Amygdala (tissue), 56 donors: ENCODE measurements at places on chromosomes 1 and 21.

DNA sequence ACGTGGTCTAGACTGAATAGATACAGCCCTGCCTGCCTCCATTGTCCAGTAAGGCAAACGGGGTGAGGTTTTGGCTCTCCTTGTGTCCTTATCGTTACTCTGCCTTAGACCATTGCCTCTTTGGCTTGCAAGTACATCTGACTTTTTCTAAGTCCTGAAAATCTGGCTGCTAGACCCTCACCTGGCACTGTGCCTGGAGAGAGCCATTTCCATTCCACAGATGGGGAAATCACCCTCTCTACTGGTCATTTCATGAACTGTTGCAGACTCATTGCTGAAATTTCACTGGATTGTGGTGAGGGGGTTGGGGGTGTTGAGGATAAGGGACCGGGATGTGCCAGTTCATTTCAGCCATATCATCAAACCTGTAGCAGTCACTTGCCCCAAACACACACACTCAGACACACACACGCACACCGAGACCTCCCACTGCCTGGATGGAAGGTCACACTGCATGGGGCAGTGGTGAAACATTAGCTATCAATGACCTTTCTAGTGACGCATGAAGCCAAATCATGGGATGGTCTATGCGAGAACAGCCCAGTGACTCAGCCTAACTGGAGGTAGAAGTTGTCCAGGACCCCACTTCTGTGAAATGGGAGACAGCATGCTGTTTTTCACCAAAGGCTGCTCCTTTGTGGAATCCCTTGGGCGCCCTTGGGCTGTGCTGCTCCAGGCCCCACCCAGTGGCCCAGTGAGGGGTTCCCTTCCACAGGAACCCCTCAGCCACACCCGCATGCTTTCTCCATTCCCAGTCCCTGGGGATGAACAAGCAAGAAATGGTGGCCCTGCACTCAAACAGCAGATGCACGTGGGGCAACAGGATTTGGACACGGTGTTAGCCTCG lies 34.9 kb upstream of the VASH2 start:
- no peak for DNase-seq

DNA sequence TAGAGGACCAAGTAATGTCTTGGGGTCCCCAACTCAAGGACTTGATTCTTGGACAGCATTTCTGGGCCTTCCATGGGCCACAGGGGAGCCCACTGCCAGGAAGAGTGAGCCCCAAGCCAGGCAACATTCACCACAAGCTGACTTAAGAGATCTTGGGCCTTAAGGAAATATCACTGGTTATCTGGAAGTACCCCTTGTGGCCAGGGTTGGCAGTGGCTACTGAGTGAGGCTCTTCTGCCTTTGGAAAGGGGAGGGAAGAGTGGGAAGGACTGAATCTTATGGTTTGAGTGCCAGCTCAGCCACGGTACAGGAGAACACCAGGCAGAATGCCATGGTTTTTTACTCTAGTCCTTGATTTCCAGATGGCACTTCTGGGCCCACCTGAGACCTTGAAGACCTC lies 228.9 kb upstream of the RGS18 start:
- no peak for DNase-seq

GRCh38 chr21:33685613-33686197 lies 43.4 kb downstream of the ITSN1 start:
- DNase-seq: no peak

DNA sequence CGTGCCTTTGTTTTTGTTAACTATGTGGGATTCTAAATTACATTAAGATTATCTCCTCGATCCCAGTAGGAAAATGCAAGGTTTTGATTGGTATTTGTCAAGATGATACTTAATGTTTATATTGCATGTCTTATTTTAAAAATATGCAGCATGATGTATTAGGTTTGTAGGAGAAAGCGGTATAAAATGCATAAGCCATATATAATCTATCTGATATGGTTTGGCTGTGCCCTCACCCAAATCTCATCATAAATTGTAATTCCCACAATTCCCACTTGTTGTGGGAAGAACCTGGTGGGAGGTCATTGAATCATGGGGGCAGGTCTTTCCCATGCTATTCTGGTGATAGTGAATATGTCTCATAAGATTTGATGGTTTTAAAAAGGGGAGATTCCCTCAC lies 198.1 kb upstream of the NCAM2 start:
- DNase-seq: no peak

DNA sequence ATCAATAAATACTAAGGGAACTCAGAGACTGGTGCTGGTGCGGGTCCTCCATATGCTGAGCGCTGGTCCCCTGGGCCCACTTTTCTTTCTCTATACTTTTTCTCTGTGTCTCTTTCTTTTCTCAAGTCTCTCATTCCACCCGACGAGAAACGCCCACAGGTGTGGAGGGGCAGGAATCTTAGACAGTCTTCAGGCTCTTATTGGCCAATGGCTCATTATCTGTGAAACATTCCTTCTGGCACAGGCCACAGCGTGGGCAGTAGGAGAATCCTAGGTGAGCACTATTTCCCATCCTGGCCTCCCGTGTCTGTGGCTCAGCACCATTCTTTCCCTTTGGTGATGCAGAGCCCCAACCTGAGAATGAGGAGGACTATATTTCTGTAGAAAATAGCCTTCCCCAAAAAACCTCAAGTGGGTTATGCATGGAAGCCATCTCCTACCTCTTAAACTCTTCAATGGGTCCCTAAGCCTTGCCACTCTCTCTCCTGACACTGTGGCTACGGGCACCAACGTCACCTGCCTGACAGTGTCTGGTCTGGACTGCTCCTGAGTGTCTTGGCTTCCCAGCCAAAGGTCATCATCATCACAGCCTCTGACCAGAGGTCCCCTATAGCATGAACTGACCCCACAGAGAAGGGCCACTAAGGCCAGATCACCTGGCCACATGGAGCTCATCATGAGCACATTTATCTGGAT lies 6.2 kb upstream of the SLAMF1 start:
- no peak for DNase-seq

DNA sequence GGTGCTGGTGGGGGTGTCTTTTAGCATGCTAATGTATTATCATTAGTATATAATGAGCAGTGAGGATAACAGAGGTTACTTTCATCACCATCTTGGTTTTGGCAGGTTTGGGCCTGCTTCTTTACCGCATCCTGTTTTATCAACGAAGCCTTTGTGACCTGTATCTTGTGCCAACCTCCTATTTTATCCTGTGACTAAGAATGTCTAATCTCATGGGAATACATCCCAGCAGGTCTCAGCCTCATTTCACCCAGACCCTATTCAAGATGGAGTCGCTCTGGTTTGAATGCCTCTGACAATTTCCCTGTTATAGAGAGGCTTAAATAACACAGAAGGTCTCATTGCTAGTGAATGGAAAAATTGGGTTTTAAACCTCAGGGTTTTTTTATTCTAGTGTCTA lies 300.8 kb upstream of the PROX1 start:
- DNase-seq: no peak

- no peak for DNase-seq
Measured at GRCh38 chr1:6175411-6175828, 4.7 kb downstream of the CHD5 start.

DNA sequence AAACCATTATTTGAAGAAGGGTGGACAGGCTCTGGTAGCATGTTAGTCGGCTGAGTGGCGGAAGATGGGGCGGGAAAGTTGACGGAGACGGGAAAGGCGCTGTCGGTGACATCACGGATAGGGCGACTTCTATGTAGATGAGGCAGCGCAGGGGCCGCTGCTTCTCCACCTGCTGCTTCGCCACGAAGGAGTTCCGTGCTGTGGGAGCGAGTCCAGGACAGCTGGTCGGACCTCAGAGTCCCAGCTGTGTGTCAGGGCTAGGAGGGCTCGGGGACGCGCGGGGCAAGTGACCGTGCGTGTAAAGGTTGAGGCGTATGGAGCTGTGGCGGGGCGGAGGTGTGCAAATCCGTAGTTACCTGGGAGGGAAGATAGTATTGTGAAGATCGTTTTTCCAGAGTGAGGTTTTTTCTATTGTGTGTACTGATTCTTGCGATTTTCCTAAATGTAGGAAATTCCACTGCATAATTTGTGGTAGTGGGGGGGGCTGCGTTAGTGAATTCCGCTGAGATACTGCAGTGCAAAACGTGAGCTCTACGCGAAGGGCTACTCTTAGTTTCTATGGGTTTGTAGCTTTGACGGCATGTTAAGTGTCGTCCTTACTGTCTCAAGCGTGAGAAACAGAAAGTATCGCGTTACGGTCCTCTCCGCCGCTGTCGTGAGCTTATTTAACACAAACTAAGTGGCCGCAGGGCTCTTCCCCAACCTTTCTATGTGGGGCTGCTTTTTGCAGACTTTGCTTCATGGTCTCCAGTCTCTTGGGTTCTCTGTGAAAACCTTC lies 111.2 kb upstream of the NBPF11 start:
- peak; percentile 44 for DNase-seq

DNA sequence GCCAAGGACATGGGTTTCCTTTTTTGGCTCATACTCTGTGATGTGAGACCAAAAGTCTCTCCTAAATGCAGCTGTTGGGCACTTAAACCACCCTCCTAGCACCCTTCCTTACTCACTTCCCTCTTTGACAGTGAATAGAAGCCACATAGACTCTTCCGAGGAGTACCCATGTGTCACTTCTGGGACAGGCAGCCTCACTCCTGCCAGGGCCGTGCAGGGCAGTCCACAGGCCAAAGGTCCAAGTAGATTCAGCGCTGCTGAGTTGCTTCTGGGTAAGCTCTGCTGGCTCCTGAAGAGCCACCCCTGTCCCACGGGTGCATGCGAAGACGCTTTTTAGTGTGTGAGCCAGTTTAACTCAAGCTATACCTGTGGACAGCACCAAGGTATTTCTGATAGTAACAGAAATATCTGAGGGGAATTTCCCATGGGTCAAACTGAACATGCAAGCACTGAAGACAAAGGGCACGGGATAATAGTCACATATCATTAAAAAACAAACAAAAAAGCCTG lies 36.8 kb upstream of the BMP8B start:
- DNase-seq: no peak

GRCh38 chr1:192749349-192749748 lies 59.5 kb upstream of the RGS2 start:
- no peak for DNase-seq

GRCh38 chr21:42042651-42043050 lies 28.5 kb upstream of the UMODL1 start:
- DNase-seq: no peak

- no peak for DNase-seq
Measured at GRCh38 chr1:238176441-238176840, 285.7 kb upstream of the ZP4 start.

DNA sequence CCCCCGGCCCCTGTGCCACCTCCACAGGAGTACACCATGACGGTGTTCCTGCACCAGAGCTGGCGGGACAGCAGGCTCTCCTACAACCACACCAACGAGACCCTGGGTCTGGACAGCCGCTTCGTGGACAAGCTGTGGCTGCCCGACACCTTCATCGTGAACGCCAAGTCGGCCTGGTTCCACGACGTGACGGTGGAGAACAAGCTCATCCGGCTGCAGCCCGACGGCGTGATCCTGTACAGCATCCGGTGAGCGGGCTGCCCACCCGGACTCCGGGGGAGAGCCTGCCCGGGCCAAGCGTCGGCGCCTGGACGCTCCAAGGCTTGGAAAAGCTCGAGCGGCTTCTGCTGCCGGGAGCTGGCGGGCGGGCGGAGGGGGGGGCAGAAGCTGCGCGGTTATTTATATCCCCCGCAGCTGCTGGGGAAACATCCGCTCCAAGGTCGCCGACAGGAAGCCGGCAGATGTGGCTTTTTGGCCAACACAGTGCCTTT lies 6.4 kb downstream of the GABRD start:
- no peak for DNase-seq

DNA sequence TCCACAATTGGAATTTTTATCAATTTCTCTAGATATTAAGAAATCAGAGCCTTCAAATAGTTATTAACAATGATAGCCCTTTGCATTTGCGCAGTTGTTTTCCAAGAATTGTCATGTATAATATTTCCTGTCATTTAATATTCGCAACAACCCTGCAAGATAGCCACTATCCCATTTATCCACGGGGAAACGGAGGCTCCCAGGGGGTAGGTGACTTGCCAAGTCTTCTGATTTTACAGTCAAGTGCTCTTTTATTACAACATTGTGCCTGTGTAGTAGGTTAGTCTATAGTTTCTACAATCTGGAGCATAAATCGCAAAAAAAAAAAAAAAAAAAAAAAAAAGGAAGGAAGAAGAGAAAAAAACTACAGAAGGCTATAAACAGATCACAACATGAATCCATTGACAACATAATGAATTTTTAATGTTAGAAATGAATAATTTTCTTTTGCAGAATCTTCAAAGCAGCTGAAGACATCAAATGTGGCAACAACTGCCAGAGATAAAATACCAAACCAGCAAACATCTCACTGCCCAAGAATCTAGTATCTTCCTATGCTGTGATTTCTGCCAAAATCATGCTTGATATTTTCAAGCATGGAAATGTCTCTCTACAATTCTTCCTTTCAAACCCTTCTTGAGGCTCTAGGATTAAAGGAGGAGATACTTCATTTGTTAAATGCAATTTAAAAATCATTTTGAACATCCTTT lies 125.5 kb downstream of the PTPN14 start:
- no peak for DNase-seq

- DNase-seq: no peak
Measured at GRCh38 chr1:111595807-111596206, 23.8 kb upstream of the RAP1A start.

- no peak for DNase-seq
Measured at GRCh38 chr1:194309269-194309668, 1122.9 kb upstream of the B3GALT2 start.

DNA sequence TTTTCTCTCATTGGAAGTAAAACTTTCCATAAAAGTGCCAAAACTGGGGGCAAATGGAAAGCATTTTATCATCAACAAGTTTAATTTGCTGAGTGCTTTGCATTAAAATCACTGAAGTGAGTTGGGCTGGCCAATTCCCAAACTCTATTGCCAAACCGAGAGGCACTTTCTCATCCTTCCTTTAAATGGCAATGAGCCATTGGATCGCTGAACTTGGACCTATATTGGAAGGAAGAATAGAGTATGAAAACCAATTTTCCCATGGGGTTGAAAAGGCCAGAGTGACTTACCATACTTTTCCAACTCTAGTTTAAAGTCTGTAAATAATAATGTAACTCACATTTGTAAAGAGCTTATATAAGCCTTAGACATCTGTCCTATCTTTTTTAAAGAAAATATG lies 189.1 kb upstream of the C1orf87 start:
- no peak for DNase-seq

DNA sequence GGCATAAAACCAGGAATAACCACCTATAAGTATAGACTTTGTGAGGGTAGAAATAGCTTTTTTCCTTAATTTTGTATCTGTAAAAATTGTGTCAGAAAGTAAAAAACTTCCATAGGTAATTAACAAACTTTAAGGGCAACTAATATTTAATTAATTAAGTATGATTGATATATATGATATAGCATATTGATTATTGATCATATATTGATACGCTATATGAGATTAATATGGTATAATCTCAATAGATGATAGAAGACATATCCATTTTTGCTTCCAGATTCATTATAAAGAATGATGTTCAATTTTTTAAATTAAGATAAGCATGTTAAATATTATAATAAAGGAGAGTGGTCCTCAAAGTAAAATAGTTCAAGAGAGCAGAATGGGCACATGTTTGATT lies 99.3 kb upstream of the VAV3 start:
- no peak for DNase-seq
